ENCODE measurements at places on chromosomes 4 and X.

DNA sequence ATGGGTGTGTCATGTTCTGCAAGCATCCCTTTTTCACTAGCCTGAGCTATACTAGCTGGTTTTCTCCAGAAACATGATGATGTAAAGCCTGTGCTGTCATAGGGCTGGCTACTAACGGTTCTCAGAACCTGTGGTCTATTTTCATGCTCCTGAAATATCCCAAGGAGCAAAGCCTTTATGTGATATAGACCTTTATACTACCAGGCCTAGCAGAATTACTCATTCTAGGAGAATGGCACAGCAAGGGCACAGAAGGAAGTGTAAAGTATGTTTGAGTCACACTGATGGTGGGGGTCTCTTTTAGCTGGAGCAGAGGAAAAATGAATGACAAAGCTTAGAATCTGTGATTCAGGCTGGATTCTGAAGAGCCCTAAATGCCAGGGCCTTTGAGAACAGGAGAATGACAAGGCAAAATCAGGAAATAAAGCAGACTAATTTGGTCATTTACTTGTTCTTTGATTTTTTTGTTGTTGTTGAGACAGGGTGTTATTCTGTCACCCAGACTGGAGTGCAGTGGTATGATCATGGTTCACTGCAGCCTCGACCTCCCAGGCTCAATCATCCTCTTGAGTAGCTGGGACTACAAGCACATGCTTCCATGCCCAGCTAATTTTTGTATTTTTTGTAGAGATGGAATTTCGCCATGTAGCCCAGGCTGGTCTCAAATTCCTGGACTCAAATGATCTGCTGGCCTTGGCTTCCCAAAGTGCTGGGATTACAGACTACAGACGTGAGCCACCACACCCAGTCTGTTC, 11.8 kb downstream of the TCEAL1 start:
- DNase-seq: no peak

DNA sequence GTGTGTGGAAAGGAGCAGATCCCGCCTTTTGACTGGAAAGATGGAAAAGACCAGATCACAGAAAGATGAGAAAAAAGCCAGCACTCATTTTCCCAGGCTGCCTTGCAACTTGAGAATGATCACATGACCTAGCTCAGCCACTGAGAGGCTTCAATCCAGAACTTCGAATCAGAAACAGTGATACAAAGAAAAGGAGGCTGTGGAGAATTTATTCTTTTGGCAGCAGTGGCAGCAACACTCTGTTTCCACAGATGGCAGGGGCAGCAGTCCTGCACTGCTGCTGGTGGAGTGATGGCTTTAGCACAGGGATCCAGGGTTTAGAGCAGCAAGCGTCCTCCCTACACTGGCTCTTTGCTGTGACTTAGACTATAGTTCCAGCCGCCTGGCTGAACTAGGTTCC, 77.8 kb upstream of the SH3RF1 start:
- DNase-seq: no peak

GRCh38 chr4:161919442-161920220, 244.2 kb downstream of the FSTL5 start:
- DNase-seq: no peak

DNA sequence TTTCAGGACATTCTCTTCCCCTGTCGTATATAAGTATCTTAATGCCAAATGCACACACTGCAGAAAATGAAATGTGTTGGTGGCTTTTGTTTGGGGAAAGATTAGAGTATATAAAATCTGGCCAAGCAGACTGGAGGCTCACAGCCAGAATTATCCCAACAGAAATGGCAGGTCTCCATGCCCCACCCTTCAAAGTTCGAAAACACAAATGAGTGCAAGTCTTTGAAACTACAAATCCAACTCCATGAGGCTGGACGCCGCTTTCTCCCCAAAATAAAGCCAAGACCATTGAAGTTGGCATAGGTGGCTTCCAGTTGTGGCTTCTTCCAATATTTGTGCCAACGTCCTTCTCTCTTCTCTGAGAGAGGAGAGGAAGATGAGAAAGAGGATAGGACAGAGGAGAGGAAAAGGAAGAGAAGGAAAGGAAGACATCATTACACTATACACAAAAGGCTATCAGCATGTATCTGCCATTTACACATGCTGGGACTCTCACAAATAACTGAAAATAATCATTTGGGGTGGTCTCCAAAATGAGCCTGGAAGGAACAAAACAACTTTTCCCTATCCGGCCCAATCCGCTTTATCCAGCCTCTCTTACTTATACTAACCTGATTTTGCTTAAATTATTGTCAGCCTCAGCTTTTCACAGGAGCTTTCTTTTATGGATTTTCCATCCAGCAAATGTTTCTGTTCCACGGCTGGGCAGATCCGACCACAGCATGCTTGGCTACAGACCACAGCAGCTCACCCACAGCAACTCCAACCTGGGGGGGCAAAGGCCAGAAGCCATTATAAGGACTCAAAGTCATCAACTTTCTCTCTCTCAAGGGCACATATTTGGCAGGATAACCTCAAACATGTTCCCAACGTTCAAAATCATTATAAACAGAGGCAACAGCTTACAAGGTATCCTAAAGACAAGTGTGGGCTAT, 71.7 kb downstream of the APBB2 start:
- peak; percentile 29 for DNase-seq

GRCh38 chr4:126710935-126711334, 921.8 kb upstream of the INTU start:
- no peak for DNase-seq

DNA sequence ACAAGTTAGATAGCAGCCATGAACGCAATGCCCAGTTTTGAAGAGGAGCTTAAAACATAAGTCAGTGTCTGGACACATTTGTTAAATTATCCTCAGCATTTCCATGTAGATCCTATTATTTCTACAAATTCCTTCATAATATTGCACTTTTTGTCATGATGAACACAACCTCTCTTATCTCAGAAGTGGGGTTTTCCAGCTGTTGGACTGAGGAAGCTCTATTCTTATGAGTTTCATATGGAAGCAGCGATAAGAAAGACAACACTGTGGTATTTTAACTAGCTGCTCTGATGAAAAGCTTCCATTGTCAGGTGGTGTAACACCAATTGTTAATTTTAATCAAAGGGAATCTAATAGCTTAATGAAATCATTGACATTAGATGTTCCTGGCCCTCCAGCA, 308.7 kb downstream of the GBA3 start:
- no peak for DNase-seq

DNA sequence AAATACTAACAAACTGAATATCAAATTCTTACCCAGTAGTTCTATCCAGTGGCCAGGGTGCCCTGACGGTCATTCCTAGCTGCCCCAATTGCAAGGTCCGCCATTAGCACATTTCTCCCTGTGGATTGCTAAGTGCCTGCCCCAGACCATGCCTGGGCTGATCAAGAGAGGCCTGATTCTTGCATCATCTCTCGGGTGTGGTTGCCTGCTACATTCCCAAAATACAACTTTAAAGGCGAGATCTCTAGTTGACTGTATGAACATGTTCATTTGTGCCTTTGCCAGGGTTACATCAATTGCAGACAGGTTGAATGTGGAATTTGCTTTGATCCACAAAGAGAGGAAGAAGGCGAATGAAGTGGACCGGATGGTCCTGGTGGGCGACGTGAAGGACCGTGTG, 28.0 kb downstream of the PRPS2 start:
- DNase-seq: no peak

GRCh38 chr4:81607950-81608349, 136.2 kb upstream of the RASGEF1B start:
- no peak for DNase-seq

GRCh38 chr4:176919631-176920030, 126.9 kb upstream of the VEGFC start:
- no peak for DNase-seq

GRCh38 chrX:45601052-45601451, 400.4 kb upstream of the DIPK2B start:
- DNase-seq: no peak

- DNase-seq: peak; percentile 49
Measured at GRCh38 chr4:119646347-119647071, 17.9 kb upstream of the PDE5A start.

- DNase-seq: no peak
Measured at GRCh38 chrX:115913575-115913974, 257.0 kb upstream of the AGTR2 start.

DNA sequence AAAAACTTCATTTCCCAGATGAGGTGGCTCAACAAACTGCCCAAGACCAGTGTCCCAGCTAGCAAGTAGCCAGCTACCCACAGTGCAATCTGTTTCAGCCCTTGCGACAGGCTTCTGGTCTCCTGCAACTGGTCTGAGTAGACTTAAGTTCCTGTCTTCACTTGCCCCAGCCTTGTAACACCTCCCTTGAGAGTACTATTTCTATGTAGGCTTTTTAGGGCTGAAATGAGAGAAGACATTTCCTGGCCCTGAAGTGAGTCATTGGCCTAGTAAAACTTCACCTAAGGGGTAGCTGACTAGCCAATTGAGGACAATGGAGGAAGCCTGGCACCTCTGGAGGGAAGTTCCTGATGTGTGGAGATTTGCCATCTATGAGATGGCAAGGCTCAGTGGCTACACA, 80.1 kb upstream of the STIM2 start:
- no peak for DNase-seq

DNA sequence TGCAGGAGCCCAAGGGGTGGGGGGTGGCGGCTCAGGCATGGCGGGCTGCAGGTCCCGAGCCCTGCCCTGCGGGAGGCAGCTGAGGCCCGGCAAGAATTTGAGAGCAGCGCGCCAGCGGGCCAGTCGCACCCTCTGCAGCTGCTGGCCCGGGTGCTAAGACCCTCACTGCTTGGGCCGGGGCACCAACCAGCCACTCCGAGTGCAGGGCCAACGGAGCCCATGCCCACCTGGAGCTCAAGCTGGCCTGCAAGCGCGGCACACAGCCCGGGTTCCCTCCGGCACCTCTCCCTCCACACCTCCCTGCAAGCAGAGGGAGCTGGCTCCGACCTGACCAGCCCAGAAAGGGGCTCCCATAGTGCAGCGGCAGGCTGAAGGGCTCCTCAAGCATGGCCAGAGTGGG, 758.2 kb upstream of the INTU start:
- no peak for DNase-seq

DNA sequence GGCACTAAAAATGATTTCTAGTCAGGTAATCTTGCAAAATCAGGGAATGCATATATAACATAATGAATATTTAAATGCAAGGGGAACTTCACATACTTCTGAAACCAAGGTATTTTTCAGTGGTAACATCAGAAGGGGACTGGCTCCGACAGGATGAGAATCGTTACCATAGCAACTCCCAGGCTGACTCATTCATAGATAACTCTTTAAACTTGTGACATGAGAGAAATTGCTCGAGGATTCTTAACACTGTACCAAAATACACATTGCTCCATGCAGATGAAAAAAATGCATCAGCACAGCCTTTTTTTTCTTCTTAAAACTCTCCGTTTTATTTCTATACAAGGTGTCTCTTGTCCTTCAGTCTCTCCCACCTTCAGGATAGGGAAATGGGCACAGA, 114.3 kb downstream of the GABRB1 start:
- no peak for DNase-seq

- DNase-seq: no peak
Measured at GRCh38 chrX:135340831-135341230, 31.6 kb downstream of the ETDC start.

GRCh38 chrX:7076245-7076661, 71.3 kb upstream of the STS start:
- DNase-seq: no peak

DNA sequence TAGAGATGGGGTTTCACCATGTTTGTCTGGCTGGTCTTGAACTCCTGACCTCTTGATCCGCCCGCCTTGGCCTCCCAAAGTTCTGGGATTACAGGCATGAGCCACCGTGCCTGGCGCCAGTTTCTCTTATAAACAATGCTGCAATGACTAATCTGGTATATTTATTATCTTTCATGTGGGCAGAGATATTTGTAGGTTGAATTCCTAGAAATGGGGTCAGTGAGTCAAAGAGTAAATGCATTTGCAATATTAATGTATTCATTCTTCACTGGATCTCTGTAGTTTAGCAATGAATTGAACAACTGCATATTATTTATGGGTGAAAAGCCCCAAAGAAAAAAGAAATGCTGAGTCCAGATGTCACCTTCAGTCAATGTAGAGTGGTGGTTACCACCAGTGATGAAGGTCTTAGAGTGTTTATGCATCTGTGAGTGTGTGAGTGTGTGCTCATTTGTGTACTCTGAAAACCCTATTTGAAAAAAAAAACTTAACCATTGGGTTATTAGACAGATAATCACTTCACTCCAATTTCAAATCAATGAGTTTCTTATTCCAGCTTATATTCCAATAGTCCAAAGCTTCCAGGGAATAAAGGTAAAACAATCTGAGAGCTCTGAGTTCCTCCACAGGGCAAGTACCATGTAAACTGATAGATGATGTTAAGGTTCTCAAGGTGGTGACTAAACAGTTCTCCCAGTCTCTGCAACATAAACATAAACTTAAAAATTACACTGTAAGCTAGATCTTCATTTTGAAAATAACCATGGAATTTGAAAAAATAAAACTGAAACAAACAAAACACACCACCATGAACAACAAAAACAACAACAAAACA, 22.6 kb upstream of the CD38 start:
- DNase-seq: no peak

- DNase-seq: no peak
Measured at GRCh38 chr4:45750721-45751120, 373.1 kb downstream of the GABRG1 start.

DNA sequence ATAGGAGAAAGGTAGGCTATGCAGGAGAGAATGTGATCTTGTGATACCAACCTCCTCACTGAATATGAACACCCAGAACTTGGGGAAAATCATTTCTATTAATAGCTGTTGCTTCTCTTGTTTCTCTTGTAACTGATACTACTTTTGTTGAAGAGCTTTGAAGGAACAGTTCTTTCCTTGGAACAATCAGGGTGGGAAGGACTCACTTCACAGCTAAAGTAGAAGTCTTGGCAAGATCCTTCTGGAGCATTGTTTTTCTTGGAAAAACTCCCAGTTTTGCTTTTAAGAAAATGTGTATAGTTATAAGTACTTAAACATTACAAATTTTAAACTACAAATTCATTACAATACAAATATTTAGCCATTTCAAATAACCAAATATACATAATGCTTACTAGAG, 19.1 kb upstream of the XK start:
- DNase-seq: no peak

DNA sequence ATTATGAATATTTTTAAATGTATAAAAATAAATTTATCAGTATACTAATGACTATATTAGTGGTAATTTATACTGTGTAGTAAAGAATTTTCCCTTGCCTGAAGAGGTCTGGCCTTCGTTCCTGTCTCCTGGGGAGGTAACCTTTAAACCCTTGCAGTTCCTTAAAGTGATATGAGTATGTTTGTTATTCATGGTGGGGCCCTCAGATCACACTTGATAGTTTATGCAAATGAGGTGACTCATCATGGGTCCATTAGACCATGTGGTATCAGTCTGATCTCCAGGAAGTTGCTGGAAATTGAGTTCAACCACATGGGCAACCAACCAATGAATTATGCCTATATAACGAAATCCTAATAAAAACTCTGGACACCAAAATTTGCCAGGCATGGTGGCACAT, 904.1 kb downstream of the RPA4 start:
- no peak for DNase-seq

All from heart right ventricle (tissue), 16 donors.